NCI-H2171 treated with DMSO at 0.1 percent for 48 hours (cell line): ENCODE measurements at places on chromosomes 2 and 18.
A peak's percentile ranks its signal among the peaks of the same experiment; 100 is the strongest.

- DNase-seq, result no peak
Observed at GRCh38 chr2:188720811-188721605, 253.2 kb upstream of the COL3A1 start.

GRCh38 chr2:143615562-143615961 lies 486.3 kb downstream of the ARHGAP15 start:
- no peak for DNase-seq

DNA sequence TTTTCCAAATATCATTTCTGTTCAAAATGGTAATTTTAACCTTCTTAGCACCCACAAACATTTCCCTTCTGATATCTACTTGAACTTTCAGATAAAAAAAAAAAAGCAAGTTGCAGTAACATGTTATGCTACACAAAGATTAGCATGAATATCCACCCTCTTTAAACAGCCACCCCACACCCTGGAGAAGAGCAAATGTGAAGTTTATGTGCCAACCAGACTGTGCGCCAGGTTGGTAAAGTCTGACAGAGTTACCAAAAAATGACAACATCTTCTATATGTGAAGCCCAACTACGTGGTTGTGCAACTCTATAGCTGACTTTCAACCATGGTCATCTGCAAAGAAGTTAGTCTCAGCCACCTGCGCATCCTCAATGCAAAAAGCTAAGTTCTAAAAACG lies 62.6 kb downstream of the BCL11A start:
- no peak for DNase-seq

DNA sequence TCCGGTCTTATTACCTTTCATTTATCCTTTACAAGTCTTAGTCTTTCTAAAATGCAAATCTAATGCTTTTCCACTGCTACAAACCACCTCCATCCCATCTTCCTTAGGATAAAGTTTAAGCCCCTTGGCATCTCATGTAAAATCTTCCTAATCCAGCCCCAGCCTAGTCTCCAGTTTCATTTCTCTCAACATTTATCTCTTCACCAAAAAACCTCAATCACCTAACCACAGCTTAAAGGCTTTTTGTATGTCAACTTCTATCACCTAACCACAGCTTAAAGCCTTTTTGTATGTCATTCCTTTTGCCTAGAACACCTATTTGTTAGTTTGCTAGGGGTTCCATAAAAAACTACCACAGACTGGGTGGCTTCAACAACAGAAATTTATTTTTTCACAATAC lies 4.2 kb downstream of the TRAK2 start:
- DNase-seq, result no peak

DNA sequence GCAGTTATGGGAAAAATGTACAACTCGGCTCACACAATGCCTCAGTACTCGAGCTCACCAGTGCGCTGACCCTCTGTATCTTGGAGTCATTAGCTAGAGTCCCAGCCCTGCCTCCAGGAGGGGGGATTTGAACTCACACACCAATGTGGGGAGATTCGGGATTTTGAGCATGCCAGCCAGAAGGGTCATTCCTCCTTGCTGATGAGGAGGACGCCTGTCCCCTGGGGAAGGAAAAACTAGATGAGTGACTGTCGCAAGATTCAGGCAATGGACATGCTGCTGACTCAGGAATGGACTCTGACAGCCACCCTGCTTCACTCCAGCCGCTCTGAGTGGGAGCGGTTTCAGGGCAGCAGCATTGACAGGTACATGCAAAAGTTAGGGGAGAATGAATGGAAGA lies 20.6 kb downstream of the FIGN start:
- DNase-seq, result no peak

DNA sequence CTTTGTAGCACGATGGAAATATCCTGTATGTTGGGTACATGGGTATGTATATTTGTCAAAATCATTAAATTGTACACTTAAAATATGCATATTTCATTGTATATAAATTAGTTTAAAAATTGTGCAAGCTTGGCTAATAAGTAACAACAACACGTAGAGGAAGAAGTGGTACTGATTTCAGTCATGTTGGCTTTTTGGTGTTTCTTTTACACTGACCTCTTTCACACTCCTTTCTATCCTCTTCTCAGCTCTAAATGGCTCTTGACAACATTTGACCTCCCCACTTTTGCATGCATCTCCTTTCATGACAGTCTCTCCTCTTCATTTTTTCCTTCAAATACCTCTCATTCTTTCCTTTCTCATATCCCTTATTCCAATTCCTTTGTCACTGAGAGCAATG lies 801.4 kb upstream of the ZEB2 start:
- no peak for DNase-seq

GRCh38 chr18:29164993-29165599 lies 988.2 kb upstream of the CDH2 start:
- no peak for DNase-seq

DNA sequence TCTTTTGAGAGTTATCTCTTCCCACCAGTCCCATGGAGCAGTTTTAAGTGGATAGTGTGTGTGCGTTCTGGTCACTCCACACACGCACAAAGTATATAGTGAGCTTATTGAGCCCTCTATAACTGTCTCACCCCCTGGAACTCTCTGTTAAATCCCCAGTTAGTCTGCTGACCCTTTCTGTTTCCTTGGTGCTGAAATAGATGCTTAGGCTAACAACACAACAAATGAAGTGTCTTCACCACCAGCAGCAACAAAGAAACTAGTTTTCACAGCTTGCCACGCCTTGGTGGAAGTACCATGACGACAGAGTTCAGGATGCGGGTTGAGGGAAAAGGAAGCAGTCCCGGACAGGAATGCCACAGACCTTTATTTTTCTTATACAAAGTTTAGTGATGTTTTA lies 203.5 kb upstream of the TMEFF2 start:
- DNase-seq, result no peak

DNA sequence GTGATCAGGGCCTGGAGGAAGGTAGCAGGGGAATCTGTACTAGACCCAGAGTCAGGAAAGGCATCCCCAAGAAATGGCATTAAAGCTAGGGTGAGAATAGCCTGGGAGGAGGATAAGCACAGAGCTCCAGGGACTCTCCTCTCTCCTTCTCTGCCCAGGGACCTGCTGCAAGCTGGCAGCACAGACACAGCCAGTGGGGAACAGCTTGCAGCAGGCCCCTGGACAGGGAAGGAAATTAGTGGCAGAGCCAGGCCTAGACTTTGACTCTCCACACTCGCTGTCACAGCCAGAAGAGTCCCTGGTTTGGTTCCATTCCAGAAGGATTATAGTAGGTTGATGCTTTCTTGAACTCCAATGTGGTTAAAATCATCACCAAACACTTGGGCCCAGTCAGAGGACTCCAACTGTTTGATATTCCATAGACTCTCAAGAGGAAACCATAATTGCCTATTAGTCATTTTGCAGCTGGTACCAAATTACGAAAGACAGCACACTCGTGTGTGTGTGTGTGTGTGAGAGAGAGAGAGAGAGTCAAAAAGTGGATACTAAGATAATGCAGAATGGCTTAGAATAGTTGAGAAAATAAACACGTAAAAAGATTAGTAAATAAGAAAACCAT lies 95.5 kb upstream of the ATP8B1 start:
- DNase-seq, result peak; percentile 75

- no peak for DNase-seq
Observed at GRCh38 chr2:101533561-101534148, 58.7 kb upstream of the RFX8 start.

DNA sequence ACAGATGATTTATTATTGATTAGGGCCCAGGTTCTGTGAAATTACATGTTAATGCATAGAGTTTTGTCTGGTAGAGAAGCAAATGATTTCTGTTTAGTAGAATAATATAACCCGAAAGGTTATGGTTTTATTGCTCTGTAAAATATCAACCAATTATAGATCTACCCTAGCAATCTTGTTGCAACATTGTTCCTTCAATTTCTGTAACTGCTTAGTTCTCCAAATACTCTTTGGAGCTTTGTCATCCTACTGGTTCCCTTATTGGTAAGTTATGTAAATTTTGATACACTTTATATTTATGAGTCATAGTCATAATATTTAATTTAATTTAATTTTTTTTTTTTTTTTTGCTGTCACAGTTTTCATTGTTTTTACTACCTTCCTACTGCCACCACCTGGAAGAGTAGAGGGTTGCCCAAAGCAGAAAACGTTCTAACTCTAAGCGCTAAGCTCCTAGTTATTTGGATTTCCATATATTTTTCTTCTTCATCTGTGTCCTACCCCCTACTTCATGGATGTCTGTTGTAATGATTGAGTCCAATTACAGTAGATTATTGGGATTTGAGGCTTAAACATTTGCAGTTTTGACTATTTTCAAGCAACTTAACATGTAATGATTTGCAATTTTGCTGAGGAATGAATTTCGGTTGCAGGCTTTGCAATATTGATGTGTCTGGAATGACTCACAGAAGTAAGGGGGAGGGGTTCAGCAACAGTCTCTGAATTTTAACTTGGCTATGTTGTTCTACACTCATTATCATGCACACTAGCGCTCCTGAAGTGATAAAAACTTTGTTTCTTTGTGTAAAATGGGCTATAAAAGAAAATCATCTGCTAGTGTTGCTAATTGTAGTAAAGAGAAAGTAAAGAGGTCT lies 51.1 kb downstream of the NABP1 start:
- no peak for DNase-seq

- no peak for DNase-seq
Observed at GRCh38 chr2:148300544-148300943, 279.7 kb downstream of the MBD5 start.

- DNase-seq, result peak; percentile 81
Observed at GRCh38 chr2:53018825-53019425, 748.7 kb upstream of the CHAC2 start.

- DNase-seq, result no peak
Observed at GRCh38 chr18:78558948-78559347, 420.7 kb upstream of the SALL3 start.

DNA sequence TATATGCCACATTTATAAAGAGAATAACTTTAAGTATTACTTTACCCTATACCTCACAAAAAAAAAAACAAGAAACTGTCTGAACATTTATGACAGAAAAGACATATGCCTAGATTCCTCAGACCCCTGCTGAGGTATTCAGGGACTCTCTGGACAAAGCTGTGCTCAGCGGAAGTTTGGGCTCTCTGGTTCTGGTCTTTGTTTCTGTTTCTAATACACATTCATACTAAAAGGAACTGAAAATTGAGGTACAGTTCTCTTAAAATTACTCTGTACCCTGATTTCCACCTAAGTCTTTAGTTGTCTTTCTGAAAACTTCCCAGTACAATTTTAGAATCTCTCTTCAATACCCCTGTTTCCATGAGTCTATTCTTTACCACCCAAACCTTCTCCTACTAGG lies 160.3 kb downstream of the IKZF2 start:
- DNase-seq, result no peak

DNA sequence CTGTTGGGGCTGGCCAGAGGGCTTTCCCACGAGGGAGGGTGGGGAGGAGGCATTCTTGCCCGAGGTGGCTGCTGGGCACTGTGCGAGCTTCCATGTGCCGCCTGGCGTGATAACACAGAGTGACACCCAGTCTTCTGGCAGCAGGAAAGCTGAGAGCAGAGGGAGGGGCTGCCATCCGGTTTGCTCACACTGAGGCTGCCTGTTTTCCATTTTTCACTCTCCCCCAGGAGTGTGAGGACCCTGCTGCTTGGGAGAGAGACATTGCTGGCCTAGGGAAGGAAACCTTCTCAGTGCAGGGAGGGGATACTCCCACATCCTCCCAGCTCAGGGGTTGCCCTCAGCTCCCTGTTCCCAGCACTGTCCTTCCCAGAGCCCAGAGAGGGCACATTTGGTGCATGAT lies 73.1 kb downstream of the INHBB start:
- DNase-seq, result no peak

DNA sequence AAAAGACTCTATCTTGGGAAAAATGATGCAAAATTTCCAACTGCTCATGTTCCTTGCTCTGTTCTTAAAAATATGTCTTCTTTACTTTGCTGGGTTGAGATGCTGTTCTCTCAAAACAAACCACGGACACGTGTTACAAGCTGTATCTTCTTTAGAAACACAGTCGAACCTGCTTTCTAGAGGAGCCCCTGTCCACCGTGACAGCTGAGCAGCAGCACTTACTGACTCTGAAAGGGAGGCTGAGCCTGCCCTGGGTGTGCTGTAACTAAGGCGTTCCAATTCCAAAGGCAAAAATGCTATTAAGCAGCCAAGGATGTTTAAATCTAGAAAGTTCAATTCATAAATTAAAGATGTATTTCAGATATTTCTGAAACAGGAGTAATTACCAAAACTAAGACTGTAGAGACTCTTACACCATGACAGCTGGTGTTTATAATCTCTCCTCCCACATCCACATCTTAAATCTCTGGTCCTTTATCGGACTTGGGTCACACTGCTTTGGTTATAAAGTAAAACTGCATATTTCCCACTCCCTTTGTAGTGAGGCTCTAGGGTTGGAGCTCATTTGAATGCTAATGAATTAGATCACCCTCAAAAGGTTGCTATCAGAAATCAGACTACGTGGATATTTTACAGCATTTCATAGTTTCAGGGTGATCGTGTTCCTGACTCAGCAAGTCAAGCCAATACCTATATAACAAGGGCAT lies 281.2 kb upstream of the LYPD1 start:
- DNase-seq, result no peak
